ENCODE measurements at places on chromosomes 7 and 10.

DNA sequence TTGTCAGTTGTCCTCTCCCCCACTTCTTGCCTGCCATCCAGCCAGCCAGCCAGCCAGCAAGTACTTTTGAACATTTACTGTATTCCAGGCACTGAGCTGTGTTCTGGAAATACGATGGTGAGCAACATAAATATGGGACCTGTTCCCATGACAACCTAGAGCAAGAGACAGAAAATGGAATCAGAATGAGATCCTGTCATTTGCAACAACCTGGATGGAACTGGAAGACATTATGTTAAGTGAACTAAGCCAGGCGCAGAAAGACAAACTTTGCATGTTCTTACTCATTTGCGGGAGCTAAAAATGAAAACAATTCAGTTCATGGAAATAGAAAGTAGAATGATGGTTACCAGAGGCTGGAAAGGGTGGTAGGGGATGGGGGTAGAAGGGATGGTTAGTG lies 140.7 kb downstream of the ICA1 start:
- DNase-seq = no peak

- no peak for DNase-seq
Measured at GRCh38 chr10:51217505-51217904, 143.2 kb downstream of the PRKG1 start.

DNA sequence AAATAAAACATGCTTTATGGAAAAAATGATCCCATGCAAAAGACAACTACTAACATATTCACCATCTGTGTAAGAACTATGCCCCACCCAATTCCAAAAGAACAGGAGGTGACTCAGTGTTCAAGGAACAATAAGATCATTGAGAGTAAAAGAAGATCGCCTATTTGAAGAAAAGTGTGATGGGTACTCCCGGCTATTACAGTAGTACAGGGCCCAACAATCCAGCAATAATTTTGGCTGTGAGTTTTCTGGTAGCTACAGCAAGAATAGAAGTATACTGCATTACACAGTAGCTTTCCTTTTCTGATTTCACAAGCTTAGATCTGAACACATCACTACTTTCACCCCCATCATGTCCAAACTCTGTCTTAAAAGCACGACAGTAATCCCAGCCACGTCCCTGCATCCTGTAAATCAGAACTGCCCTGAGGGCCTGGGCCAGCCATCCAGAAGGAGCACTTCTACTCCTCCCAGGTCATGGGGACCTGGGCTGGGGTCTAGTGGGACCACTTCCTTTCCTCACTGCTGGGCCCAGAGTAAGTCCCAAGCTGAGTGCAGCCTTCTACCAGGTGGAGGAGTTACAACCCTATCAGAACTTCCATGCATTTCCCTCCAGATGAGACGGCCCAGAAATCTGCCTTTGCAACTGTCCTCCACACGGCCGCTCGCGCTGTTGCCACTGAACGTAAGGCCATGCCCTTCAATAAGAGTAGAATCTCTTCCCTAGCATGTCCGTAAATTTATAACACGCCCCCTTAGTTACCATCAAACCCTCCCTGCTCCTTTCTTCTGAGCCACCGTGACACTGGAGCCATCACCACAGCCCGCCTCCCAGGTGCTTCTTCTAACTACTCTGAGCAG lies 7.9 kb downstream of the ESYT2 start:
- DNase-seq = no peak

DNA sequence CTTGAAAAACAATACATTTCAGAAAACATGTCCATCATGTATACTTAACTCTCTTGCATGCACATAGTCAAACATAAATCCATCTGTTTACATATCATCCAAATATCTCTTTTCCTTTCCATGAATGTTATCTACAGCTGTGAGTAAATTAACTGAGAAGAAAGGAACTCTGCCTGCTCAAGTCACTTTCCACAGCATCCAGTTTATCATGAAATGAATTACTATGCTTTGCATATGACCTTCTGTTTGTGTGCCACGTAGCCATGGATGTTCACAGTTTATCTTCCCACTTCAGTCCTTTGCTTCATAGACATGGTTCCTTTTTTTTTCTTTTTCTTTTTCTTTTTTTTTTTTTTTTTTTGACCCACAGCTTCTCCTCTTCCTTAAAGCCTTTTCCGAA lies 39.6 kb downstream of the BZW2 start:
- no peak for DNase-seq

DNA sequence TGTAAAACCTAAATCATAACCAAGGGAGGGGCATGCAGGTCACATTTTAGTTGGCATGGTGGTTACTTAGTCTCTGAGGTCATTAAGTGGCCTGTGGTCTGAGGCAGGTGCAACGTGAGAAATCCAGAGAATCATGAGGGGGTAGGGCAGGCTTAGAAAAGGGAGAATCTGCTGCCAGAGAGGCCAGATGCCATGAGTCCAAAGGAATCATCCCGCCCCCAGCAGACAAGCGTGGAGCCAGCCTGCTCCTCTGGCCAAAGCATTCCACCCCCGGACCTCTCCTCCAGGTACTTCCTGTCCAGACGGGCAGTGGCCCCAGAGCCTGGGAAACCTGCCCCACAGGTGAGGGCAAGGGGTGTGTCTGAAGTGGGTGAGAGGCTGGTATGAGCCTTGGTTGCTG lies 196.4 kb upstream of the ZNF32 start:
- no peak for DNase-seq

DNA sequence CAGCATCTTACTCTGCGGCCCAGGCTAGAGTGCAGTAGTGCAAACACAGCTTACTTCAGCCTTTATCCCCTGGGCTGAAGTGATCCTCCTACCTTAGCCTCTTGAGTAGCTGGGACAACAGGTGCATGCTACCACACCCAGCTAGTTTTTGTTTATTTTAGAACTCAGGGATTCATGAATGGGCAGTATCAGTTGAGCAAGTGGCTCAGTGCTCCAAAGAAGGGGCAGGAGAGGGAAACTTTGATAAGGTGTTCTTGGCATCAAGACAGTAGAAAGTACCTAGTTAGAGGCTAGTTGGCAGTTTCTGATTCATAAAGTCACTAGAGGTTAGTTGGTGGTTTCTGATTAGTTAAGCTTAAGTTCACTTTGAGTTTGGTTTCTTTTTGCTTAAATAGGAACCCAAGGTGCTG lies 18.4 kb downstream of the TRIM24 start:
- no peak for DNase-seq

- no peak for DNase-seq
Measured at GRCh38 chr7:51229106-51229537, 87.5 kb downstream of the COBL start.

DNA sequence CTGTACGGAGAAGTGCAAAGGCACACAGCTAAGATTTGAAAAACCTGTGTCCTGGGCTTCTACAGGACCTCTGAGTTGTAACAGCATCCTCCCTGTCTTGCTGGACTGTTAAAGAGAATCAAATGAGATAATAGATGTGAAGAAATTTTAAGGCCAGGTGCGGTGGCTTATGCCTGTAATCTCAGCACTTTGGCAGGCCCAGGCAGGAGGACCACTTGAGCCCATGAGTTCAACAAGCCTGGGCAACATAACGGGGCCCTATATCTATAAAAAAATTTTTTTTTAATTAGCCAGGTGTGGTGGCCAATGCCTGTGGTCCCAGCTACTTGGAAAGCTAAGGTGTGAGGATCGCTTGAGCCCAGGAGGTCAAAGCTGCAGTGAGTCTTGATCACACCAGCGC lies 2.9 kb upstream of the ARHGAP21 start:
- DNase-seq = no peak

GRCh38 chr7:16491148-16491547 lies 25.6 kb upstream of the SOSTDC1 start:
- DNase-seq = no peak

DNA sequence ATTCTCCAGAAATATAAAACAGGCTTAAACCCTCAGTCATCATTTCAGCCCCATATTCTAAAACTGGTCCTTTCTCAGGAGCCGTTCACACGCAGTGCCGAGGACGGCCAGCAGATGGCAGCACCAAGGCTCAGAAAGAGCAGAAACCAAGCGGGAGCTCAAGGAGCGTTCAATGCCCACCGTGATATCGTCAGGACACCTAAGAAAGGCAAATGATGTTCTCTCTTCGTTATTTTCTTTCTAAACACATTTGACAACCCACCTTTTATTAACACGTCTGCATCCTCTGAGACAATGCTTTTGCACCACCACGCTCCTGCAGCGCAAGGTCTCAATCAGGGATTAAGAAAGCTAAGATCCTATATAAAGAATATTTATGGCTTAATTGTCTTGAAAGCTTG lies 45.7 kb upstream of the RBM33 start:
- DNase-seq = peak; percentile 85

- DNase-seq = peak; percentile 50
Measured at GRCh38 chr10:110852255-110852896, 19.4 kb upstream of the PDCD4 start.

GRCh38 chr10:69413221-69413865 lies 3.4 kb downstream of the TACR2 start:
- DNase-seq = peak; percentile 74

GRCh38 chr7:124723012-124723411 lies 42.6 kb downstream of the GPR37 start:
- DNase-seq = no peak

GRCh38 chr7:112416127-112416526 lies 34.1 kb upstream of the IFRD1 start:
- no peak for DNase-seq

DNA sequence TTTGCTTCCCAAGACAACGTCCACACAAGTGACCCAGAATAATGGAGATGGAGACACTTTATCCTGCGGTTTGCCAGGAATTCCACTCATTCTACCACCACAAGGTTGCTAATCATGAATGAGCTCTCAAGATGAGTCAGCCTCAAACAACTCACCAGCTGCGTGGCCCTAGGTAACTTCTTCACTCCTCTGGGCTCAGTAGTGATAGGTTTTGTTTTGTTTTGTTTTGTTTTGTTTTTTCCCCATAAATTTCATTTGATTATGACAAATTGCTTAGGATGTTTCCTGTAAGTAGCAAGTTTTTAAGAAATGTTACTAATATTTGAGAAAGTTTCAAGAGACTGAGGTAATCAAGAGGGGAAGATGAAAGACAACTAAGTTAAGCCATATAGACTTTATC lies 286.8 kb downstream of the PARD3 start:
- DNase-seq = no peak
